OCI-LY7 (cell line): ENCODE measurements at places on chromosomes 5 and 9.

- DNase-seq, result no peak
Measured at GRCh38 chr9:133286523-133286922, 11.5 kb upstream of the ABO start.

- DNase-seq, result no peak
Measured at GRCh38 chr5:150277043-150277442, 12.5 kb downstream of the CAMK2A start.

- DNase-seq, result no peak
Measured at GRCh38 chr9:134923466-134923865, 5.8 kb upstream of the FCN1 start.

DNA sequence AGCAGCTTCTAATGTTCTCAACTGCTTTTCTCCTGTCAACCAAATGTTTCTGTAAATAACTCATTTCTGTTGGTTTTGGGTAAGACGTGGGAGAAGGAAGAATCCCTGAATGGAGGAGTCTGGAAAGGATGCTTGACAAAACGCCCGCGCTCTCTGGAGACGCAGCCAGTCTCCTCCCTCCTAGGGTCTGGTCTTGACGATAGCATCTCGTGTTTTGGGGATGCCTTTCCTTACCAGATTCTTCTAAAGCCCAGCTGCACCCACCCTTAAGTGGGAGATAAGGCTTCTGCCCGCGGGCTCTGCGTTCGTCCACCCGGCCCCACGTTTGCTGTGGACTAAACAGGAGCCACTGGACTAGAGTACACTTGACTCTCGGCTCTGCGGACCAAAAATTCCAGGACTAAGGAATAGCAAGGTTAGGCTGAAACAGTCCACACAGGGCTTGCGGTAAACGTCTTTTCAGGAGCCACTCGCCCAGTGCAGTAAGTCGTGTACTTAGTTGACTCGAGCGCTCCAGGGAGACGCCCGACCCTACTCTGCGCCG, 491 bp upstream of the CTSL start:
- no peak for DNase-seq

DNA sequence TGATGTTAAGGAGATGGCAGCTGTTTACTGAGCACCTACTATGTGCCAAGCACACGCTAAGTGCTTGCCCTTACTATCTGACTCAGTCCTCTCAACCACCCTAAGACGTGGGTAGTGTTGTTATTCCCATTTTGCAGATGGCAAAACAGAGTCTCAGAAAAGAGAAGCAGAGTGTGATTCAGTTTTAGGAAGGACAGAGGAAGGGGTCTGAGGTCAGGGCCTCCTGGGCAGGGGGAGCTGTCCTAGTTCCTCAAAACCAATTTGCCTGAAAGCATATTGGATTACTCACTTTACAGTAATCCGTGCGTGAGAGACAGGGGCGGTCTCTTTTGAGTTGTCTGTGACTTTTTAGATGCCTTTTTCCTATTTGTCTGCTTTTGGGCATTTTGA, 23.2 kb downstream of the DNM1 start:
- no peak for DNase-seq

DNA sequence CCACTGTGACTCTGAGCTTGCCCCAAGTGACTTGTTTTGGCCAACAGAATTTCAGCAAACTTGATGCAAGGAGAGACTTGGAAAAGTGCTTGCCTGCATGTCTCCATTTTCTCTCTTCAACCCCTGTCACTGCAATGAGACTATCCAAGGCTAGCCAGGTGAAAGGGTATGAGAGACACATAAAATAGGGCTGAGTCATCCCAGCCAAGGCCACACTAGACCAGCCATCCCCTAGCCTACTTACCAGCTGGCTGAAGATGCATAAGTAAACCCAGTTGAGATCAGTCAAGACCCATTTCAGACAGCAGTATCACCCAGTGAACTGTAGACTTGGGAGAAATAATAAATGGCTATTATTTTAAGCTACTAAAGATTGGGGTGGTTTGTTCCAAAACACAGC, 52.9 kb upstream of the VLDLR start:
- DNase-seq, result no peak

GRCh38 chr5:134576386-134577021, 51.0 kb downstream of the JADE2 start:
- no peak for DNase-seq
